ENCODE measurements at places on chromosomes 6 and 20.
A peak's percentile ranks its signal among the peaks of the same experiment; 100 is the strongest.

- no peak overlapping the region for H3K4me3 ChIP-seq
- H3K4me1 ChIP-seq = no peaks in the 10 kb centered on the region
- H3K27ac ChIP-seq = no peak overlapping the region
- peaks cover 7% of the 10 kb centered on the region for H3K27me3 ChIP-seq
- no peak for DNase-seq
- no peaks in the 10 kb centered on the region for H3K36me3 ChIP-seq
These were observed 294.1 kb downstream of the LRFN2 start for GRCh38 chr6:40293060-40293459.

DNA sequence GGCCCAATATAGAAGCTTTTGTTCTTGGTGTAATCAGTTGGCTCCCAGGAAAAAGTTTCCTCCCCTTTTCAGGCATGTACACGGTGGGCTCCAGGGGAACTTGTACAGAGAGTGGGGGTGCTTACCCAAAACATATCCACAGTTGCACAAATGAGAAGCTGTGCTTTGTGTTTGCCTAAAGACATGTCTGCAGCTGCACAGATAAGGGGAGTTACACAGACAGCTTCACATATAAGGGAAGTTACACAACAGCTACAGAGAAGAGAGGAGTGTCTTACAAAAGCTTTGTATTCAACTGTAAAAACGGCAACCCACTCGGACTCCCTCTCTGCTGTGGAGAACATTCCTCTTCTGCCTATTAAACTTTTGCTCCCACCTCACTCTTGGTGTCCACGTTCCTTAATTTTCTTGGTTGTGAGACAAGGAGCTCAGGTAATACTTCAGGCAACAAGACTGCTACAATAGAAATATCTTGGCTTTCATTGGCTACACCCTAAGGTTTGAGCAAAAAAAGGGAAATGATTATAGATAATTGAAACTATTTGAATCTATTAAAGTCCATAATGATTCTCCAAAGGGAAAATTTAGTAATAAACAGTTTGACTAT, 7.4 kb upstream of the PNRC1 start:
- peak overlapping the region; percentile 74 for H3K27ac ChIP-seq
- H3K36me3 ChIP-seq = no peaks in the 10 kb centered on the region
- H3K4me3 ChIP-seq = no peak overlapping the region
- no peaks in the 10 kb centered on the region for H3K4me1 ChIP-seq
- H3K27me3 ChIP-seq = no peaks in the 10 kb centered on the region
- DNase-seq = no peak

DNA sequence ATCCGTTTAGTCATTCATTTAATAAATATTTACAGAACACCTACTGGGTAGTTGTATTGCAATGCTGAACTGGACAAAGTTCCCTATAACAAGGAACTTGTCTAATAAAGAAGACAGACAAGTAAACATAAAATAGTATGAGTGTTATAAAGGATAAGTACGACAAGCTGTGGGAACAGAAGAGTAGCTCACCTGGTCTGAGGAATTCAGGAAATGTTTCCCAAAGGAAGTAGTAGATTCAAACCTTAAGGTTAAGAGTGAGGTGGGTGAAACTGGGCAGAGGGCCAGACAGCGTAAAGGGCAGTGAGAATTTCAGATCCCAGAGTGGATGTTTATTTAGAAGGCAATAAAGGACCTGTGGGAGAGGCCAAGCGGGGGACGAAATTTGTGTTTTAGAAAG, 72.3 kb upstream of the CD2AP start:
- no peaks in the 10 kb centered on the region for H3K36me3 ChIP-seq
- no peaks in the 10 kb centered on the region for H3K27me3 ChIP-seq
- no peak overlapping the region for H3K4me3 ChIP-seq
- no peaks in the 10 kb centered on the region for H3K4me1 ChIP-seq
- no peak for DNase-seq

DNA sequence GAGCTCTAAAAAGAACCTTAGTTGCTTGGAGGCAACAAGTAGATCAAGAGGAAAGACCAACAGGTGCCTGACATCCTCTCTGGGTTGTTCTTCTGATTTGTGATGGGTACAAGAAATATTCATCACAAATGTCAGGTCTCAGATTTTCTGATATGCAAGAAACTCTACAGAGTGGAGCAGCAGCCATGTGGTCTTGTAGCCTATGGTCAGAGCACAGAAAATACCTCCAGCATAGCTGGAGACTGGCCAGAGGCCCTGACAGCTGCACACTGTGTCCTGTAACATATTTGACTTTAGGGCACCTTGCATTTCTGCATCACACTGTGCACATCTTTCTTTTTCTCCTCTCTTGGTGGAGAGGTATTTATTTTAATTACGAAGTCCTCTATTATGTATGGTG, 116.3 kb downstream of the GMPR start:
- peaks cover 7% of the 10 kb centered on the region for H3K4me1 ChIP-seq
- peaks cover 61% of the 10 kb centered on the region for H3K27me3 ChIP-seq
- no peak overlapping the region for H3K4me3 ChIP-seq
- DNase-seq = no peak
- H3K27ac ChIP-seq = no peak overlapping the region

DNA sequence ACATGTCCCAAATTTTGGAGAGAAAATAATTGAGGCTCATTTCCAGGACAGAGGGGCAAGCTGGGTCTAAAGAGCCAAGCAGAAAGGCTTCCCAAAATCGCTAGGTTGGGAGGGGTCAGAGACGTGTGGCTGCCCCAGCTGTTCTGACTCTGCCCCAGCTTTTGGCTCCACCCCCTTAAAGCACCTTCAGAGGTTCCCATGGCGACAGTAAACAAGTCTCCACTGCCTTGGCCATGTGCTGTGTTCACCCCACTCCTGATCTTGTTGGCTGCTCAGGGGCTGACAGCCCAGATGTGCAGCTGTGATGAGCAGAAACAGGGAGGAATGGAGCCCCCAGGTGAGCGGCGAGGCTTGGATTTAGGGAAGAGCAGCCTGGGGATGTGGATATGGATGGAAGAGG, 72.8 kb upstream of the SPTLC3 start:
- H3K27me3 ChIP-seq = no peaks in the 10 kb centered on the region
- DNase-seq = no peak
- H3K36me3 ChIP-seq = no peaks in the 10 kb centered on the region
- H3K27ac ChIP-seq = no peak overlapping the region
- no peaks in the 10 kb centered on the region for H3K4me1 ChIP-seq

DNA sequence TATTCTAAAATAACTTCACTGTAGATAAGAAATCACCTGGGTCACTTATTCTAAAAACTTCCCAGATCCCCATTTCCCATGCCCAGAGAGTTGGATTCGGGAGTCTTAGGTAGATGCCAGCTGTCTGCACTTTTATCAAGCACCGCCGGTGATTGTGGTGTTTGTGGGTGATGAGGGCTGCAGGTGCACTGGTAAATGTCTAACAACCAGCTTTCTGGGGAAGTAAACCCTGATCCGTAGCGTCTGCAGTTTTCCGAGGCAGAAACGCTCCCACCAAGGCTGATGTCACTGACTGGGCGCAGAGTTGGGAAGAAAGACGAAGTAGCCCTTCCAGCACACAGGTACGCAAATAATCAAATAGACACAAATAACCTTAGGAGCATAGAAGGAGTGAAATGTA, 152.2 kb upstream of the KCNG1 start:
- no peak overlapping the region for H3K4me3 ChIP-seq
- H3K27me3 ChIP-seq = peaks cover 19% of the 10 kb centered on the region
- H3K36me3 ChIP-seq = no peaks in the 10 kb centered on the region
- H3K4me1 ChIP-seq = no peaks in the 10 kb centered on the region
- H3K27ac ChIP-seq = no peak overlapping the region

- no peak for DNase-seq
- H3K4me1 ChIP-seq = no peaks in the 10 kb centered on the region
- no peak overlapping the region for H3K4me3 ChIP-seq
- no peaks in the 10 kb centered on the region for H3K27me3 ChIP-seq
- H3K27ac ChIP-seq = no peak overlapping the region
These were observed 8.7 kb downstream of the RPS21 start for GRCh38 chr20:62395311-62396242.

DNA sequence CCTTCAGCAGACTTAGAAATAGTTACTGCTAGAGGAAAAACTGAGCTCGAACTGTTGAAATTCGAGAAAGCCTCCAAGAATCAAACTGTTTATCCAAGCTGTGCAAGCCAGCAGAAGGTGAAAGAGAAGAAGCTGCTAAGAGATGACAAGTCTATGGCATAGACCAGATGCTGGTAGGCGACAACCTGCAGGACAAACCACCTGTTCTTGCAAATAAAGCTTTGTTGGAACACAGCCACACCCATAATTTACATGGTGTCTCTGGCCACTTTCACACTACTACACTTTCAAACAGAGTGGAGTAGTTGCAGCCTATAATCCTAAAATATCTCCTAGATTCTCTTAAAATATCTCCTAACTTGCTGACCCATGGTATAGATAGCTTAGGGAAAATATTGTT, 33.3 kb downstream of the TNFRSF21 start:
- H3K27ac ChIP-seq = no peak overlapping the region
- H3K27me3 ChIP-seq = no peaks in the 10 kb centered on the region
- no peak overlapping the region for H3K4me3 ChIP-seq
- no peaks in the 10 kb centered on the region for H3K36me3 ChIP-seq

- no peak overlapping the region for H3K4me3 ChIP-seq
- no peaks in the 10 kb centered on the region for H3K36me3 ChIP-seq
- H3K27ac ChIP-seq = no peak overlapping the region
- H3K27me3 ChIP-seq = no peaks in the 10 kb centered on the region
- H3K4me1 ChIP-seq = peaks cover 44% of the 10 kb centered on the region
These were observed 107.1 kb downstream of the CEBPB start for GRCh38 chr20:50297498-50298376.

DNA sequence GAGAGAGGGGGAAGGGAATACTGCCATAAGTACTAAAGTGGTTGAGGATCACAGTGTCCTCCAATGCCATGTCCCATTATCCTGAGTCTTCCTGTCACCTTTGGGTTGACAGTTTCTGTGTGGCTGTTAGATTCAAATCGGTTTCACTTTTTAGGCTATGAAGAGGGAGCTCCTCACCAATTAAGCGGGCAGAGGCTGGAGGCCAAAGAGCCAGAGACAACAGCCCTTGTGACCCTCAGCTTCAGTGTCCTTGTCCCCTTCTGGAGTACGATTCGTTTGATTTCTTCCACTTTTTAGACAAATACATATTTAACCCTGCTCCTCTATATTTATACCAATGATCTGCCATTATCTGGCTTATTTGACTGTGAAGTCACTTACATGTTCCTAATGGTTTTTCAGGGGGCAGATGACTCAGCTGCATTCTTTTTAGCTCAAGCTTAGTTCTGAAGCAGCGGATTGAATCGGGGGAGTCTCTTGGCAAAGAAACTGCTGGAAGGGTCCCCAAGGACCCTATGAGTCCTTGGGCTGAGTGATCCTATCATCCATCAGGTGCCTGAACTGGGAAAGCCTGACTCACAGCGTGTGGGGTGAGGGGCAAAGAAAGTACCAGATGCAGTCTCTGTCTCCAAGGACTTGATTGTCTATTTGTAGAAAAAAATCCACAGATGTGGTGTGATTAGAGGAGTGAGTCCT, 18.2 kb downstream of the FERMT1 start:
- no peaks in the 10 kb centered on the region for H3K36me3 ChIP-seq
- H3K4me1 ChIP-seq = no peaks in the 10 kb centered on the region
- no peak overlapping the region for H3K27ac ChIP-seq
- no peak overlapping the region for H3K4me3 ChIP-seq
- no peaks in the 10 kb centered on the region for H3K27me3 ChIP-seq
- DNase-seq = no peak

- no peak overlapping the region for H3K27ac ChIP-seq
- H3K27me3 ChIP-seq = no peaks in the 10 kb centered on the region
- no peaks in the 10 kb centered on the region for H3K36me3 ChIP-seq
- H3K4me3 ChIP-seq = no peak overlapping the region
- DNase-seq = no peak
These were observed 793.6 kb downstream of the TFAP2A start for GRCh38 chr6:9621276-9621675.

- H3K4me1 ChIP-seq = no peaks in the 10 kb centered on the region
- H3K36me3 ChIP-seq = no peaks in the 10 kb centered on the region
- H3K27ac ChIP-seq = no peak overlapping the region
- DNase-seq = no peak
- no peaks in the 10 kb centered on the region for H3K27me3 ChIP-seq
These were observed 27.3 kb downstream of the RNF182 start for GRCh38 chr6:13952101-13952500.

DNA sequence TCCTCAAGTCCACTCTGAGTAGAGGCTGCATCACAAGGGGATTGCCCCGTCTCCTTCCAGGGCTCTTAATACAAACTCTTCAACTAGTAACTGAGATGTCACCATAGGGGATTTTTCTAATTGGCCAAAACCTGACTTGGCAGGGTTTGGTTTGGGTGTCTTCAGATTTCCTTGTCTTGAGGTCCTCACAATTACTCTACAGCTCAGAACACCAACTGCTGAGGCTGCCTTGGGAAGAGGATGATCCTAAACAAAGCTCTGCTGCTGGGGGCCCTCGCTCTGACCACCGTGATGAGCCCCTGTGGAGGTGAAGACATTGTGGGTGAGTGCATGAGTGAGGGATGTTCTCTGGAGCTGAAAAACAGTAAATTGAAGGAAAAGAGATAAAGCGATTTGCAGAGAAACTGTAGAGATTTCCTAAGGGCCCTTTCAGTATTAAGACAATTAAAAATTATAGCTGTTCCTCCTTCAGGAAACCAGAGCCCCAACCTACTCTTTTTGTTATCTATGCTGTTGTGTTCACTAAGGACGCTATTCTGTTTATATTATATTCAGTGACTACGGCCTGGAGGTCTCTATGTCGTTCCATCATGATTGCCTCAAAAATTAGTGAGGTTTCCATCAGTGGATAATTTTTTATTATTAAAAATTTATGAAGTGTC, at the start of gene HLA-DQA1:
Gene HLA-DQA1, plus strand, starts transcription at position 188 of the 662 bp plus-strand sequence. Its CDS starts 53 bp downstream, at position 241.
- H3K4me3 ChIP-seq = no peak within 1 kb of the TSS
- no peaks in the 10 kb centered on the region for H3K36me3 ChIP-seq
- no peaks in the 10 kb centered on the region for H3K27me3 ChIP-seq
- no peaks in the 10 kb centered on the region for H3K4me1 ChIP-seq
- DNase-seq = no peak

GRCh38 chr20:24411003-24411833, 58.2 kb upstream of the SYNDIG1 start:
- no peaks in the 10 kb centered on the region for H3K27me3 ChIP-seq
- H3K27ac ChIP-seq = no peak overlapping the region
- no peaks in the 10 kb centered on the region for H3K36me3 ChIP-seq
- no peaks in the 10 kb centered on the region for H3K4me1 ChIP-seq

DNA sequence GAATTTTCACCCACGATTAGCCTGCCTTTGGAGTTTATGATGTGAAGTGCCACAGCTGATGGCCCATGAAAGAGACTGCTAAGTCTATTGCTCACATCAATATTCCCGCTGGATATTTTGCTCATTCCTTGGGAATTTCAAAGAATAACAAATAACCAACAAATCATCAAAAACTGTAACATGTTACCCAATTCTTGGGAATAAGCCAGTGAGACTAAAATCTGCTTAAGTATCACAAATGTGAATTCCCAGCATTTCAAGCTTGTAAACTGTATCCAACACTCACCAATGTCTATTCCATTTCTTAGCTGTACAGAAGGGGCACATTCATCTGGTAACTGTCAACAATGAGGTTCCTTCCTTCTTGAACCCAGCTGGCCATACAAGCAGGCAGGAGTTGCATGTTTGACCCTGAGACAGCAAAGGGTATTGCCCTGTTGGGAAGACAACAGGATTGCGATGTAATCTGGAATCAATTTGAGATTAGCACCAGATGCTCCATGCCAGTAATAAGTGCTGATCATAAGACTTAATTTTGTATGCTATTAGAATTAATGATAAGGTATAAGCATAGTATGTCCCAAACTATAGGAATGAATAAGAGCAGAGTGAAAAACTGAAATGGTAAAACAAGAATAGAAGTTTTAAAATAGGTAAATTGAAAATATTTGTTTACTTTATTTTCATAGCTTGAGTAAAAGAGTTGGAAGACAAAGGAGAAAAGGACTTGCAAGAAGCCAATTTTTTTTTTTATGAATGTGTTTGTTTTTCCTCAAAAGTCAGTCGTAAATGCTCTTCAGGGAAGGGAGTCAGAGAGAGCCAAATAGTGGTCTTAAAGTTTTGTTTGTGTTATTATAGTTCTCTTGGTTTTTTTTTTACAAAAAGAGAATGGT, 58.8 kb downstream of the RSPO3 start:
- DNase-seq = no peak
- H3K4me1 ChIP-seq = no peaks in the 10 kb centered on the region
- no peak overlapping the region for H3K27ac ChIP-seq

Data from K562 (cell line).